ENCODE measurements at places on chromosomes 12 and 14.

DNA sequence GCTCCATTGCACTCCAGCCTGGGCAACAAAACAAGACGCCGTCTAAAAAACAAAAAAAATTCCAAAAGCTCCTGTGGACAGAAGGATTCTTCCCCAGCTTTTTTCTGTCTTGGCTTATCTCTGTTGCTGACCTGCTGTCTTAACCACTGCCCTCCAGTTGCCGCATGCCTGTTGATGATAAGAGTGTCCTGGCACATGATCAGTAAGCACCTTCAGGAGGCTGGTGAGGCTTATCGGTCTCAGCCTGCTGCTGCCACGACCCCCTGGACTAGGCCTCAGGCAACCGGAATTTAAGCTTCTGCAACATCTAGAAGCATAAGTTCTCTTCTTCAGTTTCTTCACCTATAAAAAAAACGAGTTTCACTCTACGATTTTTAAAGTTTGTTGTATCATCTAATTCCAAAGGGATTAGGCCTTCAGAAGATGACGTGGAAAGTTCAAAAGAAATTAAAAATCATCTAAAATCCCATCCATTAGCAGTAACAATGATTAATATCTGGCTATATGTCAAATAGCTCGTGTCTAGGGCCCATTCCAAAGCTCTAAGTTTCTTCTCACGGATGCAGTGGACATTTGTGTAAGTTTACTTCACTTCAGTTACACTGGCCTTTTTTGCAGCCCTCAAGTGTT is 46.4 kb downstream of the RESF1 start:
- no peak for DNase-seq

- no peak for DNase-seq
Measured at GRCh38 chr14:96049932-96050331, 10.8 kb downstream of the C14orf132 start.

GRCh38 chr14:66240105-66240504 is 246.1 kb upstream of the CCDC196 start:
- no peak for DNase-seq

GRCh38 chr12:87848248-87848868 is 180.8 kb downstream of the C12orf50 start:
- peak; percentile 58 for DNase-seq

DNA sequence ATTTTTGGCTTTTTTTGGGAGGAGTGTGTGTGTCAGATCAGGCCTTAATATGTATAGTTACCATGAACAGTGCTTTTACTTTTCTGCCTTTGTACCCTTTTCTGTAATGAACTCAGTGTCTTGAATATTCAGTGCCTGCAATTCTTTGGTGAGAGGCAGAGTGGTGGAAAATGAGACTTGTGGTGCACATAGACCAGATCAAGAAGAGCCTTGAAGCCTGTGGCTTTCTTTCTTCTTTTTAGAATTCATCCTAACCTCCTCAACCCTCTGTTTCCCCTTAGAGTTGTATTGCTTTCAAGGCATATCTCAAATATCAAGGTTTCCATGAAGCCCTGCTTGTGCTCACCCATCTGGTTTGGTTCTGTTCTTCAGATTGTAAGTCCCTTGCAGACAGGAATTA is 2.6 kb downstream of the YLPM1 start:
- DNase-seq = no peak

GRCh38 chr12:51821440-51822260 is 26.9 kb downstream of the FIGNL2 start:
- DNase-seq = no peak

- DNase-seq = no peak
Measured at GRCh38 chr12:94267921-94268471, 119.6 kb downstream of the PLXNC1 start.

GRCh38 chr14:101922866-101923265 is 41.5 kb upstream of the DYNC1H1 start:
- DNase-seq = no peak

Data from hippocampal formation (tissue), 2 donors.